ENCODE measurements at places on chromosomes 5 and 9.

DNA sequence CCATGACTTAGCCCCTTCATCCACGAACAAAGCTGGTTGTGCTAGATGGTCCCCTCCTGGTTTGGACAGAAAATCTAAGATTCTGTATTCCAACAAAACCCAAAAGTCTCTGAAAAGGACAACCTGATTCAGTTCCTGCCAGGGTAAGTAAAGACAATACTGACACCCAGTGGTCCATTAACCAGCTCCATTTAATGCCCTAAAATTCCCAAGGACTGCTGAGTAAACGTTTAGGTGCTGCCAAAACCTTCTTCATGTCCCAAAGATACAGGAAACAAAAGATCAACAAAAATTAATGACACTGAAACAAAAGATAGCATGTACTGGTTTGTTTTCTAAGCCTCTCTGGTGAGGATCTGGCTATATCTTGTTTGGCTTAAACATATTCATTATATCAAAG lies 25.3 kb upstream of the PPP1R2B start:
- DNase-seq: peak; percentile 67

GRCh38 chr9:34256987-34257585 lies 72.0 kb downstream of the KIF24 start:
- DNase-seq: no peak

DNA sequence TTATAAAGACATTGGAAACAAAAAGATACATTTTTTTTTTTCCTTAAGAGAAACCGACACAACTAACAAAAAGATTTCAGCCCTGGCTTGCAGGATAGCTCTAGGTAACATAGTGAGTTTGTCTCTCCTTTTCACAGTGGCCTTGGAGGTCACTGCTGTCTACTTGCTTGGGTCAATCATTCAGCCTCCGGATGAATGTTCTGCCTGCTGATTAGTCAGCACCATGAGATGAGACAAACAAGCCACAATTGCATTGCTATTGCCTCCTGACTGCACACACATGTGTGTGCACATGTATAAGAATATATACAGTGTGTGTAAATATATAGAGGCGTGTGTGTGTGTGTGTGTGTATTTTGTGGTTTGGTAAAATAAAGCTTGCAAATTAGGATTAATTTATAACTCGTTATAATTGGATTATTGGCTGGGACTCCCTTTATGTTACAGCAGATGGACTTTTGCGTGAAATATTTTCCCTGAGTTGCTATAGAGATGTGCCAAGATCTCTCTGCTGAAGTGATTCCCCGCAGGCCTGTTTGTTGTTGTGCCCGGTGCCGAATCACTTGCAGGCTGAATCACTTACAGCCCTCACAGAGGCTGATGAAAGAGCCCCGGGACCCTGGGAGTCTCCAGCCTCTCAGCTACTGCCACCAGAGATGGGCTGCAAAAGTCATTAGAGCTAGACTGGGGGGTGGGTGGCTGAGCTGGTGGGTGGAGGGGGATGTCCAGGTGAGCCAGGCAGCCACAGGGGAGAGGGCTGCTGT lies 161.2 kb downstream of the FGF18 start:
- no peak for DNase-seq

- no peak for DNase-seq
These were observed 14.0 kb upstream of the PRKAA1 start for GRCh38 chr5:40812125-40812524.

DNA sequence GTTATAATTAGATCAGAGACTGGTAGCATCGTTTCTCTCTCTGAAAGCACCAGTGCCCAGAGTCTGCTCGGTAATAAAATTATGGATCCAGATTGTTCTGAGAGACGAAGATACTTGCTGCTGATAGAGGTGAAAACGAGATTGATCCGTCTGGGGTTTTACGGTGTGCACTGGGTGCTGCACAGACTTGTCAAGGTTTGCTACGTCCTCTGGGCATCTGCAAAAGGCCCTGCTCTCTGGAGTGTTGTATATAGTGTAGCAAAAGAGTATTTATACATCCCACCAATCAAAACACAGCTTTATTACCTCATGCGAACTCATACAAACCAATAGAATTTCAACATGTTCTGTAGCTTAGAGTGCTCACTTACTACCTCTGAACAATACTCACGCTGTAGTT lies 219.3 kb downstream of the PBX3 start:
- DNase-seq: no peak

DNA sequence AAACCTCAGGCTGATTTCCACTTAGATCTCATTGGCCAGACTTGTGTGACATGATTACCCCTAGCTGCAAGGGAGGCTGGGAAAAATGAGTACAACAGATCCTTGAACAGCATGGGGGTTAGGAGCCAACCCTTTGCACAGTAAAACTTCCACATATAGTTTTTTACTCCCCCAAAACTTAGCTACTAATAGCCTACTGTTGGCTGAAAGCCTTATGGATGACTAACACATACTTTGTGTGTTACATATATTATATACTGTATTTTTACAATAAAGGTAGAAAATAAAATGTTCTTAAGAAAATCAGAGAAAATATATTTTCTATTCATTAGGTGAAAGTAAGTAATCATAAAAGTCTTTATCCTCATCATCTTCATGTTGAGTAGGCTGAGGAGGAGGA lies 217.4 kb downstream of the NMUR2 start:
- DNase-seq: no peak

DNA sequence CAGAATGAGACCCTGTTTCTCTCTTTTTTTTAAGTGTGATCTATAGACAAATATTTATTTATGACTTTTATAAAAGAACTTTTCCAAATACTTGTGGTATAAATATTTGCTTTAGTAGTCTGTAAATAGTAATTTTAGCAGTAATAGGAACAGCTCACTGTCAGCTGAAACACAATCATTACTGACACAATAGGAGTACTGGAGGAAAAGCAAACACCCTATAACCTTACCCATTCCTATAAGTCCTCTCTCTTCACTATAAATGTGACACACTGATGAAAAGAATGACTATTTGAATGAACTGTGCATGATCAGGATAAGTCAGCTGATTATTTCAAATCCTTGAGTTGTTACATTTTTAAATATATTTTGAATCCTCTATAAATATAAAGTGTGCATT lies 72.4 kb downstream of the CDH12 start:
- no peak for DNase-seq

DNA sequence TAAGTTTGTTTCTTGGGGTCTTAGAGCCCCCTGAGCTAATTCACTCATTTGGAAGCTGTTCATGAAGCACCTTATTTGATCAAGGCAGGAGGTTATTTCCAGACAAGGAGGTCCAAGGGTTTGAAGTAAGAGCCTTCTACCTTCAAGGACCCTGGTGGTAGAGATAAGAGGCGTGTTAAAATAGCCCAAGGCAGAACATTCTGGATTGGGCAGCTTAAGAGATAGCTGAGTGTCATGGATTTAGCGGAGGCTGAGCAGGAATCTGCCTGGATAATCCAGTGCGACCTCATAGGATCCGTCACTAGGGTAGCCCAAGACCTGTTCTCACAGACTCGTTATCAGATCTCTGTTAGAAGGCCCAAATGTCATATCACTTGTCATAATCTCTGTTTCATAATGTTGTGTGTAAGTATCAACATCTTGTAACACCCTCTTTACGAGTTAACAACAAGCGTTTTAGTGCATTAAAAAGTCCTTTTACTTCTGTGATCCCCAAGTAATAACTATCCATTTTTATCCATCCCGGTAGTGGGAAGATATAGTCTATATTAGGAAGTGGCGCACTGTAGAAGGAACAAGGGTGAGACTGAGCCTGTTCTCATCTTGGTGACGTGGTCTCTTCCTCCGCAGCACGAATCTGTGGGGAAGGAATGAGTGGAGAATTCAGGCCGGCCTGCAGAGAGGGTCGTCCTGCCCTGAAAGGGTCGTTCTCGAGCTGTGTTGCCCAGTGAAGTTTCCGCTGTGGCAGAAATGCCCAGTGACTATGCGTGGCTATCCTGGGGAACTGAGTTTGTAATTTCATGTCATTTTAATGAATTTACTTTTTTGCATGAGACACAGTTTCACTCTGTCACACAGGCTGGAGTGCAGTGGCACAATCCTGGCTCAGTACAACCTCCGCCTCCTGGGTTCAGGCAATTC lies 28.8 kb downstream of the SLC25A25 start:
- peak; percentile 13 for DNase-seq
